ENCODE measurements at places on chromosomes 6 and 20.

- no peak for DNase-seq
Observed at GRCh38 chr6:95572098-95572497, 5.2 kb upstream of the MANEA start.

GRCh38 chr6:17519120-17519519 lies 81.0 kb upstream of the FAM8A1 start:
- DNase-seq = no peak

DNA sequence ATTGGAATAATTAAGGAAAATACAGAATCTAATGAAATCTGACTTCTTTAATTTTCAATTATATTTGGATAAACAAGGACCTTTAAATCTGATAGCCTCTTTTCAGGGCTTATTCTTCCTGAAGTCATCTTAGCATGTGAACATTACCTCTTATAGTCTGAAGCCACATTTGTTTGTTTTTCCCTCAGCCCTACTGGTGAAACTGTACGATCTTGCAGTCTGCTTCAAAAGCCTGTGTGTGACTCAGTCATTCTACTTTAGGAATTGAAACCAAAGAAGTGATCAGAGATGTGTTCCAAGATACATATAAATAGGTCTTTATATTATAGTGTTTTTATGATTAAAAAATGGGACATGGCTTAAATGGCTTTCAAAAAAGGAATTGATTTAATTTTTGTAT lies 67.5 kb downstream of the MACROD2 start:
- DNase-seq = no peak

- DNase-seq = no peak
Observed at GRCh38 chr20:12203981-12204380, 286.3 kb downstream of the BTBD3 start.

GRCh38 chr6:48031711-48032110 lies 79.3 kb downstream of the PTCHD4 start:
- DNase-seq = no peak

DNA sequence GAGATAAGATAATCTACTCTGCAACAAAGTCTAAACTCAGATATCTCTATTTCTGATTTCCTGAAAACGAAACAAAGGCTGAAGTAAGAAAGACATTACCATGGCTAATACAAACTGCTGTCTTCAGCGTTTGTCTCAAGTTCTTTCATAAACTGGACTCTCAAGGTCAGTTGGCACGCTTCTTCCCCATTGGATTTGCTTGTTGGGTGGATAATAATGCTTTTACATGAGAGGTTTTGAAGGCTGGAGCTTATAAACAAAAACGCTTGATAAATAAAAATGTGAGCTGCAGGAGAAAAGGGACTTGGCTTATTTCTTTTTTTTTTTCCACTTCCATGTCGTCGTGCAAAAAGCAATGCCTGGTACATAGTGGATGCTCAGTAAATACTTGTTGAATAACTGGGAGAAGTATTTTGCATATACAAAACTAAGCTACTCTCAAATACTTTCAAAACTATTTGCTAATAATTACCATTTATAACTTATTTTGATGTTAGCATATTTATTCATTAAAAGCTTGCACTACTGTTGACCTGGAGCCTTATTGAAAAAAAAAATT lies 65.7 kb upstream of the EEF1A1 start:
- DNase-seq = no peak

GRCh38 chr6:44176762-44177509 lies 18.3 kb downstream of the CAPN11 start:
- DNase-seq = peak; percentile 61

DNA sequence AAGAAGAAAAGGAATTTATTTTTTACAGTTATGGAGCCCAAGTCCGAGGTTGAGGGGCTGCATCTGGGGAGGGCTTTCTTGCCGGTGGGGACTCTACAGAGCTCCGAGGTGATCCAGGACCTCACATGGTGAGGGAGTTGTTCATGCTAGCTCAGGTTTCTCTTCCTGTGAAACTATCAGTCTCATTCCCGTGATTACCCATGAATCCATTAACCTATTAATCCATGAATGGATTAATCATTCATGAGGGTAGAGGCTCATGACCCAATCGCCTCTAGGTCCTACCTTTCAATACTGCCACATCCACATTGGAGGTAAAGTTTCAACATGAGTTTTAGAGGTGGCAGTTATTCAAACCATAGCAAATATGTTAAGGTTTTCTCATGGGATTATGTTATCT lies 3.8 kb downstream of the DSE start:
- DNase-seq = no peak

GRCh38 chr6:25971187-25971821 lies 8.7 kb downstream of the TRIM38 start:
- DNase-seq = no peak

- DNase-seq = no peak
Observed at GRCh38 chr6:138031417-138031816, 75.8 kb downstream of the PERP start.

DNA sequence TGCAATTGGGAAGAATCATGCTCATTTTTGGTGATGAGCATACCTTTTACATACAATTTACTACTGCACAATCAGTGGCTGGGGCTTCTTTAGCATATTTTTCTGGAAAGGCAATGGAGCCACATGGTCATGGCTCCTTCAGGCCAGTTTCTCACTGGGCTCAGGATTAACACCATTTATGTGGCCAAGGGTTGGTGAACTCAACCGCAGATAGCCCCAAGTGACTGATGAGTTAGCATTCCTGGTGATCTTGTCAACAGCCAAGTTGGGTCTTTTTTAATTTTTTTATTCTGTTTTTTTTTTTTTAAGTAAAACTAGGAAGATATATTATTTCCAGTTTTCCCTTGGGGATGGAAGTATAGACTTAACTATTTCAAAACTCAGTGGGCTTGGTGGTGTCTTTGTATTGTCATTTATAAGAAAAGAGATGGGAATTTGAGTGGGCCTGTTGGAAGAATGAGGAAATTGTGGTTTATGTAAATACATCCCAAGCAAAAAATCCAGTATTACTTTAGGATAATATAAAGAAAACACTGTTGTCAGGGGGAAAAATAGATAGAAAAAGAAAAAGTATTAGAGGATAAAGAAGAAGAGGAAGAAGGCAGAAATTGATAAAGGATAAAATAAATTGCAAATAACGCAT lies 397.4 kb downstream of the MAFB start:
- no peak for DNase-seq

- no peak for DNase-seq
Observed at GRCh38 chr6:101907356-101908217, 514.1 kb downstream of the GRIK2 start.

- DNase-seq = peak; percentile 24
Observed at GRCh38 chr6:28863604-28864325, 60.0 kb downstream of the TRIM27 start.

GRCh38 chr6:55082021-55082420 lies 92.3 kb upstream of the HCRTR2 start:
- no peak for DNase-seq

DNA sequence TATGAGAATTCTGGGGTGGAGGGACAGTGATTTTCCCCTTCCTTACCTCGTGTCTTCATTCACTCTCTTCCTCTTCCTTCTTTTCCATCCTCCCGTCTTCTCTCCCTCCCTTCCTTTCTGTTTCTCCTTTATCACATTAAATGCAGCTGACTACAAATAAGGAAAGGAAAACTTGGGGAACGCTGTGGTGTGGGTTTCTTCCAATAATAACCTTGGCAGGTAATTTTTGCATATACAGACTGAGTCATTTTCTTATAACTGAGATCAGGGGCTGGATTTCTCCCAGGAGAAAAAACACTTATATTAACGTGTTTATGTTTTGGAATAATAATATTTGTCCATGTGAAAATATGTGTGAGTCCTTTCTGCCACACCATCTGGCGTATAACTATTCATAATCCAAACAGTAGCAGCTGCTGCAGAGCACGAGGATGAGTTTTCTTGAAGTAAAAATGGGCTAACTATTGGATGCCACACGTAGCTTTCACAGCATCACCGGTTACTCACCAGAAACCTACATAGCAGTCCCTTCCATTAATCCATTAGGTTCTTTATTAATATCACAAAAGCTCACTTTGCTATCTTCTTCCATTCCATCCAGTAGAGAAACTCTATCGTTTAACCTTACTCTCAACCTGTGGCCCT lies 139.2 kb upstream of the SASH1 start:
- DNase-seq = no peak

All from GM12892 (cell line).